ENCODE measurements at places on chromosomes 7 and 10.

GRCh38 chr7:114687238-114687637 is 234.7 kb upstream of the MDFIC start:
- no peak for DNase-seq

GRCh38 chr10:29636178-29636577 is 1.4 kb upstream of the SVIL start:
- DNase-seq: no peak

GRCh38 chr10:89348481-89348880 is 20.7 kb downstream of the IFIT3 start:
- DNase-seq: no peak

DNA sequence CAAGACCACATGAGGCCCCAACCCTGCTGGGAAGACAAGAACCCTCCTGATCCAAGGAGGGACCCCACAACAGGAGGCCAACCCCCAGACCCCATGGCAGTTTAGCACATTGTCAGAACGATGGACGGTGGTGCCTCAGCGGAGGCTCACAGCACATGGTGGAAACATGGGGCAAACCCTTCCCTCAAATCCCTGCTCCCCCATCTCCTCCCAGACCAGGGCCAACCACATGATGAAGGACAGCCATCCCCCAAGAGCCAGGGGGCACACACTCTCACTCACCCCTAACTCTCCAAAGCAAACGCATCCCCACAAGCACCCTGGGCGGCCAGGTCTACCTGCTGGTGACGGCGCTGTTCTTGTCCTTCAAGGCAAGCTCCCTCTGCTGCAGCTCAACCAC is 83.9 kb downstream of the MAD1L1 start:
- DNase-seq: no peak

- DNase-seq: no peak
These were observed 28.8 kb downstream of the MIOS start for GRCh38 chr7:7595451-7595850.

- no peak for DNase-seq
These were observed 197.6 kb upstream of the ZNF32 start for GRCh38 chr10:43846187-43846680.

DNA sequence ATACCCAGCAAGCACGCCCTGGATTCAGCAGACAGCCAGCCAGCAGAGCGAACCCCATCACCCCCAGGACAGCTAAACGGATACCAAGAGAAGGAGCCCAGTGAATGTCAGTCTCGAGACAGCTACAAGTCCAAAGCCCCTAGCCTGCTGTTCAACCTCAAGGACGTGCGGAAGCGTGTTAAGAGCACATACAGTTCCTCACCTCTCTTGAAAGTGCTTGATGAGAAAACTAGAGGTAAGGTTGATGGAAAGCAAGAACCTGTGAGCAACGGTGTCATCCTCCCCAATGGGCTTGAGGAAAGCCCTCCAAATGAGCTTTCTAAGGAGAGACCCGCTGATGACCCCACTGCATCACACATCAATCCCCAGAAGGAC is 24.9 kb downstream of the C10orf71 start:
- DNase-seq: no peak

- DNase-seq: no peak
These were observed 101.9 kb upstream of the PIP4K2A start for GRCh38 chr10:22816298-22816653.

DNA sequence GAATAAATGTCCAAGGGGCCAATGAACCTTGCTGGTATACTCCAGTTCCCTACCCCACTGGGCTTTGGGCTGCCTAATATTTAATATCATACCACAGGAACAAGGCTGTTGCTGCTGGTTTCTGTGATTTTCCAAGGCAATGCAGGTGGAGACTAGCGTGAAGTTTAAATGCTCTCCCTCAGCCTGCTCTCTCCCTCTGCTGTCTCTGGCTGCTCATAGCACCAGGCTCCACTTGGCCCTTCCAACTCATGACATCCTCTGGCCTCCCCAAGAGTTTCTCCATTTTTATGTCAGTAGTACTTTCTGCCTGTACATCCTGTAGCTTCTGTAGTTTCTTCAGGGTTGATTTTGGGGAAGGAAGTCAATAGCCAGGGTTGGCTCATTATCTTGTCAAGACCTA is 103.5 kb downstream of the LHFPL3 start:
- no peak for DNase-seq

- no peak for DNase-seq
These were observed 122.6 kb downstream of the DKK1 start for GRCh38 chr10:52436664-52437063.

GRCh38 chr10:77768039-77768438 is 130.4 kb upstream of the KCNMA1 start:
- DNase-seq: no peak

GRCh38 chr10:99917963-99918825 is 91.6 kb downstream of the DNMBP start:
- DNase-seq: peak; percentile 84

DNA sequence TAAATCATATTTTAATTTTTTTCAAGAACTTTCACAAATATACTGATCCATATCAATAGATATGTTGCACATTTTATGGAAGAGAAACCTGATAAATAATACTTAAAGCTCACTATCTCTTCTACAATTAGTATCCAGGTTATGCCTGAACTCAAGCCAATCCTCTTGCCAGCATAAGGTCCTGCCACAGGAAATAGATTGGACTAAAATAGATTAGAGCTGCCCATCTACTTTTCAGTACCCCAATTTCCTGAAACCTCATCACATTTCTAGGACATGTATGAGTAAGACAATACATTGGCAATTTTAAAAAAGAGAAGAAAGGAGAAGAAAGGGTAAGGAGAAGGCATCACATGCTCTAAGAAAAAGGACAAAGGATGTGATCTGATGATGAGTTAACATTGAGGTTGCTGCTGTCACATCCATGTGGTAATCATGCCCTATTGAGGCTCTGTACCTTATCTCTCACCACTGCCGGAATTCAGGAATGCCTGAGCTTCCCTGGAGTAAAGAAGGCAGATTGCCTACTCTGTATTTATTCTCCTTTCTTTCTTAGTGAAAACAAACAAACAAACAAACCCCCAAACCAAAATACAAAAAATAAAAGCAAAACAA is 199.7 kb downstream of the ANK3 start:
- no peak for DNase-seq

DNA sequence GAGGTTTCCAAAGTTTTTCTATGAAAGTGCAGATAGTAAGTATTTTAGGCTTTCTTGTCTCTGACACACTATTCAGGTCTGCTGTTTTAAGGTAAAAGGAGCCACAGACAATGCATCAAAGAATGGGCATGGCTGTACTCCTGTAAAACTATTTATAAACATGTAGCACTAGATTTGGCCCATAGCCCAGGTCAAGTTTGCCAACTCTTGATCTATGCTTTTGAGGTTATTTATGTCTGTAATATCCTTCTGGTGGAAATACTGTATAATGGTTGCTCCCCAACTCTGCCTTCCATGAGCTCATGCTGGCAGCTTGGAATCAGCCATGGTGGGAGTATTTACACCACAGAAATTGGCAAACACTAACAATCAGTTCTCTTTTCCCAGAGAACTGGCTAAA is 244.6 kb downstream of the BUB3 start:
- no peak for DNase-seq

GRCh38 chr10:121595806-121596688 is 2.2 kb downstream of the FGFR2 start:
- DNase-seq: no peak

DNA sequence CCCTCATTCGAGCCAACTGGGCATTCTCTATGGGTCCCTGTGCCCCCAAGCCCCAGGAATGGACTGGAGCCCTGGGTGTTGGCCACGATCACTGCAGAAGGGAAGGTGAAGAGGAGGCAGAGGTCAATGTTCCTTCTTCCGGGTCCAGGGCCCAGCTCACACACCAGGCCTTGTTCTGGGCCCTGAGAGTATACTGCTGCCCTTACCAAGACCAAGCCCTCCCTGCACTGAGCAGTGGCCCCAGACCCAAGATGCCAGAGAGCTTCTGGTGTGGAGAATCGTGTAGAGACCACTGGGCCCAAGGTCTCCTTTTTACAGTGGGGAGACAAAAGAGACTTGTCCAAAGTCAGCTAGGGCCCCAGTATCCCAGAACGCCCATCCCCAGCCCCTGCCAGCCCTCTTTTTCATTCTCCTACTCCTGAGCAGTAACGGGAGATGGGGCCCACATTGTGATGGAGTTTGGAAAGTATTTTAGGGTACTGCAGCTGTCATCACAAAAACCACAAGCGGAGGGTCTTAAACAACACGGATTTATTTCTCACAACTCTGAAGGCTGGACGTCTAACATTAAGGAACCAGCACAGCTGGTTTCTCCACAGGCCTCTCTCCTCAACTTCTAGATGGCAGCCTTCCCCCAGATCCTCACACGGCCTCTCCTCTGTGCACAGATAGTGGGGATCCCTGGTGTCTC is 79.4 kb downstream of the PDGFA start:
- no peak for DNase-seq

DNA sequence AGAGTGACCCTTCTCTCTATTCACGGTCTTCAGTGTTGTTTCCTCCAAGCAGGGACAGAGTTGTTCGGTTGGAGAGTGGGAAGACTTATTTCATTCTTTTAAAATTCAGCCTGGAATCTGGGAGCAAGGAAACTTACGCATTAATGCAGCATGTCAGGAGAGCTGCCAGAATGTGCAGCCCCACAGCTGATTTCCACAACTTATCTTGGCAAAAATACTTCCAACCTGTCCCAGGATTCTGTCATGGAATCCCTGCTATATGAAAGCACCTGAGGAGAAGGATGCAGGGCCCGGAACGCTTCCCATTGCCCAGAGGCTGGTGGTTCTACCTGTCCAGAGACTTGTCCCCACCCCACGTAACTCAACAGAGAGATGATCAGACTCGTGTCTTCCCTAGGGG is 86.9 kb upstream of the MKI67 start:
- no peak for DNase-seq

- DNase-seq: no peak
These were observed 232.8 kb downstream of the GLRX3 start for GRCh38 chr10:130368761-130369560.

DNA sequence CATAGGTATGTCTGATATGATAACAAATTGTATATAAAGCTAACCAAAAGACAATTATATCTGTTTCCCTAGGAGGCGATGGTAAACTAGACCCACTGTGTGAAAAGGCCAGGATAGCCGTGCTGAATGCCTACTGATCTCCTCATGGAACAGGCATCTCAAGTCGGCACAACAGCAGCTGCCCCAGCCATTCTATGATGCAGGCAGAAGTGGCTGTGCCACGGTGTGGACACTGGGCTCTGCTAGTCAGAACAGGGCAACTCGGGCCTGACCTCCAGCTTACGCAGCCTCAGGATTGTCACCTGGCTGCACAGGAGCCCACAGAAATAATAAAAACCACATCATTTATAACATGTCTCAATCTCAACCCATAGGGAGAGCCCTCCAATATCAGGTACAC is 15.0 kb downstream of the C10orf53 start:
- DNase-seq: no peak

DNA sequence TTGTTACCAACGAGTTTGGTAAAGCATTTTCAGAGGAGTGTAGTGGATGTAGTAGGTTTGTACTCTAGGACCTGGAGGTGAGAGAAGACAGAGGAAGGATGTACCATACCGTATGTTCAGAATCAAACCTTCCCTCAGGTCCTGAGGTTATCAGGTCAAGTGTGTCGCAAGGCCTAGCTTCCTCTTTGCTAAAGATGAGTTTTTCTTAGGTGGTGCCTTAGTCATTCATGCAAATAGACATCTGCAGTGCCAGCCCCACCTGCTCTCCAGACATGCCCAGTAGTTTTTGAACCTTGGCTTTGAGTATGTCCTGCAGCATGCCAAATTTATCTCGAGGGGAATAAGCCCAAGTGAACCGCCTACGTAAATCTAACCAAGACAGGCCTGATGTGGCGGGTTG is 71.3 kb downstream of the HDAC9 start:
- no peak for DNase-seq

- no peak for DNase-seq
These were observed 10.4 kb downstream of the VCL start for GRCh38 chr10:74008212-74008731.

GRCh38 chr10:106181501-106181900 is 983.0 kb downstream of the SORCS1 start:
- no peak for DNase-seq

Measured in iPS DF 19.7 (cell line).